Activated CD8-positive, alpha-beta T cell treated with anti-CD3 and anti-CD28 coated beads for 36 hours (primary cell): ENCODE measurements at places on chromosomes 5 and 9.

DNA sequence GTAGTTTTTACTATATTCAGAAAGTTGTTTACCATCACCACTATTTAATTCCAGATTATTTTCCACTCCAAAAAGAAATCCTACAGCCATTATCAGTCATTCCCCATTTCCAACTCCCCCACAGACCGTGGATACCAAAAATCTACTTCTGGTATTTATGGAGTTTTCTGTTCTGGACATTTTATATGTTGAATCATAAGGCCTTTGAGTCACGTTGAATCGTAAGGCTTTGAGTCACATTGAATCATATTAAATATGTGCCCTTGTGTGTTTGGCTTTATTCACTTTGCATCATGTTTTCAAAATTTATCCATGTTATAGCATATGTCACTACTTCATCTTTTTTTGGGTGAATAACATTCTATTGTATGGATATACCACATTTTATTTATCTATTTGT lies 454.1 kb upstream of the NUDT12 start:
- DNase-seq, result no peak

DNA sequence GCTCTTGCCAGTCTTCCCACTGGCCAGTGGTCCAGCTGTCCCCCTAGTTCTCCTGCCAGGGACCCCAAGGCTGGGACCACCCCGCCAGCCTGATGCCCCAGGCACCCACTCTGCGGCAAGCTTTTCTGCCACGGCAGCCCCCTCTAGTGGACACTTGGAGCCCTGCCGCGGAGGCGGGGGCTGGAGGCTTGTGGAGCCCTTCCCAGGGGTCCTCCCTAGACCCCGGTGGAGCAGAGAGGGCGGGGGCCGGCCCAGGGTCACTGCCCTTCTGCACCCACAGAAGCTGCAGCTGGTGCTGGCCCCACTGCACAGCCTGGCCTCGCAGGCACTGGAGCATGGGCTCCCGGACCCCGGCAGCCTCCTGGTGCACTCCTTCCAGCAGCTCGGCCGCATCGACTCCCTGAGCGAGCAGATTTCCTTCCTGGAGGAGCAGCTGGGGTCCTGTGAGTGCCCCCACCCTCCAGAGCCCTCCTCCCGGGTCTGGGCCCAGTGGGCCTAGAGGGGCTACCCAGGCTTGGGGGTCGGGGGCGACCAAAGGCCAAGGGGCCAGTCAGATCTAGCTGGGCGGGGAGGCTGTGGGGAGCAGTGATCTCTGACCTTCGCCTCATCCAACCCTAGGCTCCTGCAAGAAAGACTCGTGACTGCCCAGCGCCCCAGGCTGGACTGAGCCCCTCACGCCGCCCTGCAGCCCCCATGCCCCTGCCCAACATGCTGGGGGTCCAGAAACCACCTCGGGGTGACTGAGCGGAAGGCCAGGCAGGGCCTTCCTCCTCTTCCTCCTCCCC lies 9.1 kb downstream of the EGFL7 start:
- DNase-seq, result peak; percentile 60

GRCh38 chr5:50889790-50890189 lies 223.4 kb downstream of the PARP8 start:
- no peak for DNase-seq

- no peak for DNase-seq
Observed at GRCh38 chr5:160378330-160378729, 7.9 kb upstream of the C1QTNF2 start.

DNA sequence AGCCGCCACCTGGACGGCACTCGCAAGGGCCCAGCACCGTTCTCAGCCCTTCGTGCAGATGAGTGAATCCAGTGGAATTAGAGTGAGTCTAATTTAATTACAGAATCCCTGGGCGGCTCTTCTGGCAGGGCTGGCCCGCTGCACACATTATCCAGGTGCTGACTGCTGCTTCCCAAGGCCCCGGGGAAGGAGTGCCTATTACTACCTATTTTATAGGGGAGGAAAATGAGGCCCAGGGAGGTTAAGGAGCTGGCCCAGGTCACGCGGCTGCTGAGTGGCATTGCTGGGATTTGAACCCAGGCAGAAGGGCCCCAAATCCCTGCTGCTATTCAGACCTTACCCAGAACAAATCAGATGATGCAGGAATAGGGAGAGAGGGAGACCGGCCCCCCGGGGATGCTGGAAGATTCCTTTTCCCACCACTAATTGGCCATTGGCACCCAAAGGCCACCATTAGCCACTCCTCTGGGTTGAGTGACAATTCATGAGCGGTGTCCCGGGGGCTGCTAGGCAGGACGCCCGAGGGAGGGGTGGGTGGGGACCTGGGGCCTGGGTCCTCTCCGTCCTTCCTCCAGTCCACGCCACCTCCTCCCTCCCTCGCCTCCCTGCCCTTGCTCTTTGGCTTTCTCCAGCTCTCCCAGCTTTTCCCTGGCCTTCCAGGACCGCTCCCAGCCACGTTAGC lies 10.3 kb upstream of the QRFP start:
- no peak for DNase-seq

DNA sequence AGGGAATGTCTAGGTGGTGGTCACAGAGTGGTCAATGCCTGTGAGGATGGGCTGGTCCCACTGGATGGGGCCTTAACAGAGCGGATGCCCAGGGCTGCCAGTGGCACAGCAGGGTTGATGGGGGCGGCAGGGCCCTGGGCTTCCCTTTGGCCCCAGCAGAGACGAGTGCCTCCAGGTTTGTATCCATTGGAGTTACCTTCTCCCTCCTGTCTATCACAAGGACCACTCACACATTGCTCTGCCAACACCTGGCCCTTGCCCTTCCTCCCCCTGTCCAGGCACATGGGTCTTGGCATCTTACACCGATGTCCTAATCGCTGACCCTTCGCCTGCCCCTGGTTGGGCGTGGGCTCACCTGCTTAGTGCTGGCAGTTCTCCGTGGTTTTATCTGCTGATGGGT lies 26.2 kb upstream of the IRX4 start:
- DNase-seq, result no peak

- no peak for DNase-seq
Observed at GRCh38 chr9:23412458-23412857, 413.6 kb downstream of the ELAVL2 start.

GRCh38 chr5:177555228-177555627 lies 865 bp upstream of the FAM193B start:
- no peak for DNase-seq

- DNase-seq, result no peak
Observed at GRCh38 chr5:149201121-149201637, 59.9 kb downstream of the ABLIM3 start.

- DNase-seq, result no peak
Observed at GRCh38 chr5:175855041-175855720, 16.2 kb upstream of the CPLX2 start.

- DNase-seq, result no peak
Observed at GRCh38 chr5:150066901-150067396, 19.4 kb downstream of the CSF1R start.

GRCh38 chr5:141734501-141735229 lies 52.6 kb upstream of the ARAP3 start:
- peak; percentile 57 for DNase-seq

GRCh38 chr5:181166812-181167733 lies 19.7 kb downstream of the OR2V2 start:
- DNase-seq, result no peak

DNA sequence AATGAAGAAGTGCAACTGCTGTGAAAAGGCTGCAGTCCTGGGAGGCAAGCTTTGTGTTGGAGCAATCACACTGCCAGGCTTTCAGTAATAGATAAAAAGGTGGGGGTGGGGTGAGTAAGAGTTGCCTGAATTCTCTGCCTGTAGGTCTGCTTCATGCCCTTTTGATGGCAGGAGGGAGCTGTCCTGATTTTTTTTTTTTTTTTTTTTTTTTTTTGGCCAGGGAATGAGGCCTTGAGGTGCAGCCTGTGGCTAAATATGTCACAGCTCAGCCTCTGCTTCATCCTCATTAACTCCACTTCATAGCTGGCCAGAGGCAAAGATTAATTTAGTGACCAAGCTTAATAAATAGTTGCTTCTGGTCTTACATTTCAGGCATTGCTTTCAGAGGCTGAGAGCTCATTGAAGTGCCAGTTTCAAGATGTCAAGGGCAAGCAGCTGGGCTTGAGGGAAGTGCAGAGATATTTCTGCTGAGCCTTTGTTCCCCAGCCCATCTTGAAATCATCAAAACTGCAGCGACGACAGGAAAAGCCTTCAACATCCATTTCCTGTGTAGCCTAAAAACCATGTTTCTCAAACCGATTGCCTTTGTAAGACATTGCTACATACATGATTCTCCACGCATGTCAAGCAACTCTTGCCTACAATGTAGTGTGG lies 134.7 kb downstream of the MACIR start:
- DNase-seq, result no peak

DNA sequence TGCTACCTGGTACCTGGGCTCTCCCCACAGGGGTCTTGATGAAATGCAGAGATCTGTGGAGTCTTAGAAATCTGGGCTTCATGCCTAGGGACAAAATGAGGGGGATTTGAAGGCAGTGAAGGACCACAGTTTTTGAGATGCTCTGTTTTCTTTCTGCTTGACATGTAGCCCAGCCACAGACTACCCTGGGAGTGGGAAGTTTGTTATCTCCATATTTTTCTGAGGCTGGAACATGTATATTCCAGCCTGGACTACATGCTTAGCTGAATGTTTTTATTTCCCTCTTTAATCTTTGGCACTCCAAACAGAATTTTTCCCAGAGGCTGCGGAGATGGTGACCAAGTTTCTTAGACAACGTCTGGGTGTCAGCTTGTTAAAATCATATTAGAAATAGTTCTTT lies 252.9 kb downstream of the PAPPA start:
- no peak for DNase-seq

GRCh38 chr5:141697586-141697985 lies 15.6 kb upstream of the ARAP3 start:
- no peak for DNase-seq

GRCh38 chr5:55102348-55102747 lies at the start of gene GZMA:
Gene GZMA (plus strand): TSS chr5:55102646. CDS start chr5:55102683, 37 bp downstream.
- peak; percentile 36 for DNase-seq

GRCh38 chr5:87229780-87230179 lies 37.9 kb upstream of the RASA1 start:
- no peak for DNase-seq

DNA sequence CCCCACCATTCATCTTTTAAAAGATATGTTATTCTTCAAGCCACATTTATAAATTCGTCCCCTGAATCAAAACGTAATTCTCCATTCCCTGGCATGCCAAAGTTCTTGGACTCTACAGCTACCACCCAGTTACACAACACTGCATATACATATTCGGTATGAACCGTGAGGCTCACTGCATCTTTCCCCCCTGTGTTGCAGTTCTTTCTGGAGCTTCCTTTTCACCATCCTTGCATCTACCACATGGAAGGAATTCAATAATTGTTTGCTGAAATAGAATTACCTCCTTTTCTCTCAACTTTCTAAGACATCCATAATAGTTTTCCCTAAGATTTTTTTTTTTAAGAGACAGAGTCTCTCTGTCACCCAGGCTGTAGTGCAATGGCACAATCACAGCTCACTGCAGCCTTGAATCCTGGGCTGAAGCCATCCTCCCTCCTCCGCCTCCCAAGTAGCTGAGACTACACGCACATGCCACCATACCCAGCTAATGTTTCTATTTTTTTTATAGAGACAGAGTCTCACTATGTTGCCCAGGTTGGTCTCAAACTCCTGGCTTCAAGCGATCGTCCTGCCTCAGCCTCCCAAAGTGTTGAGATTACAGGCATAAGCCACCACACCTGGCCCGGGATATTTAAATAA lies 3.3 kb downstream of the LPAR1 start:
- no peak for DNase-seq

GRCh38 chr5:14342306-14342705 lies 199.2 kb downstream of the TRIO start:
- no peak for DNase-seq

GRCh38 chr5:113875096-113875495 lies 361.6 kb downstream of the YTHDC2 start:
- DNase-seq, result no peak

DNA sequence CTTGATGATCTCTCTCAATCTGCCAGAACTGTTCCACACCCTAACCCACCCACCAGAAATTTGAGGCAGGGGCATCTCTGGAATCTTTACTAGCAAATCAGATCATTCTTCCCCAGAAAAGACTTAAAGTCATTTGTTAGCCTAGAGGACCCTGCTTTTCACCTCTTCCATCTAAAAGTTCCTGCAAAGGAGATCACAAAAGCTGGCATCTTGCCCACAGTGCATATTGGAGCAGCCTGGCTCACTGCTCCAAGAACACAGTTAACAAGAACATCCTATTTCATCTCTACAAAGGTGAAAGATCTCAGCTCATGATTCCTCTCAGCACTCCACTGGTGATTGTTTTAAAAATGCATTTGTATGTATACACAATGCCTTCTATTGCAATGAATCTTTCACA lies 36.3 kb downstream of the GABRP start:
- DNase-seq, result no peak

DNA sequence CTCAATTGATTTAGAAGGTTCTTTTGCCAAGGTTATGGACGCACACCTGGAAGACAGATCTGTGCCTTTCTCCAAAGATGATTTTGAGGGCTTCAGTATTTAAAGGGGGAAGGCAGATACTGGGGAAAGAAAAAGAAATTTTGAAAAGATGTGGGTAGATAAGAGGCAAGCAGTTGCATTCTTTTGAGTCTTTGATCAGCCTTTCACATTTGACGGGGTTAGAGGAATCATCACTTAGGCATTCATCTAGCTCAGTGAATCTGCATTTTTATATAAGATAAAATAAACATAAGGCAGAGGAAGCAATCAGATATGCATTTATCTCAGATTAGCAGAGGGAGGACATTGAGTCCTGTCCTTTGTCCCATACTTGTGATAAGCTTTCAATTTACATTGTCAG lies 243.4 kb upstream of the RAI14 start:
- DNase-seq, result no peak

- no peak for DNase-seq
Observed at GRCh38 chr5:107290780-107291398, 379.8 kb downstream of the EFNA5 start.

DNA sequence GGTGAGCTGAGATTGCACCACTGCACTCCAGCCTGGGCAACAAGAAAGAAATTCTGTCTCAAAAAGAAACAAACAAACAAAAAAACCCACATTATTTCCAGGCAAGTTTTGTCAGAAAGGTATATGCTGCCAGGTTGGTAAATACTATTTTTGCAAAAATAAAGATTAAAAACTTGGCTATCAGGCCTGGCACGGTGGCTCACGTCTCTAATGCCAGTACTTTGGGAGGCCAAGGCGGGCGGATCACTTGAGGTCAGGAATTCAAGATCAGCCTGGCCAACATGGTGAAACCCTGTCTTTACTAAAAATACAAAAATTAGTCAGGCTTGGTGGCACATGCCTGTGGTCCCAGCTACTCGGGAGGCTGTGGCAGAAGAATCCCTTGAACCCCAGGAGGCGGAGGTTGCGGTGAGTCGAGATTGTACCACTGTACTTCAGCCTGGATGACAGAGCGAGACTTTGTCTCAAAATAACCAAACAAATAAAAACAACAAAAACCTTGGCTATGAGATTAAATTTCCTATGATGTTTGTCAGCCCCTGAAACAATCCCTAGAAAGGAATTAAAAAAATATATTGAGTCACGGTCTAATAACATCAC lies 22.7 kb downstream of the AGXT2 start:
- DNase-seq, result no peak

DNA sequence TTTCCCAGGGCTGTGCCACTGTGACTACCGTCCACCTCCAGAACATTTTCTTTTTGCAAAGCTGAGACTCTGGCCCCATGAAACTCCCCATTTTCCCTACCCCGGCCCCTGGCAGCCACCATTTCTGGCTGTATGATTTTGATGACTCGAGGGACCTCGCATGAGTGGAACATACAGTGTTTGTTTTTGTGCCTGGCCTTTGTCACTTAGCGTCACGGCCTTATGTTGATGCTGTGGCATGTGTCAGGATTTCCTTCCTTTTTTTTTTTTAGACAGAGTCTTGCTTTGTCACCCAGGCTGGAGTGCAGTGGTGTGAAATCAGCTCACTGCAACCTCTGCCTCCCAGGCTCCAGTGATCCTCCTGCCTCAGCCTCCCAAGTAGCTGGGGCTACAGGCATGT lies 42.7 kb downstream of the ASS1 start:
- DNase-seq, result no peak
